ENCODE measurements at places on chromosomes 6 and 20. TPM values are rescaled to one million over a fixed set of nuclear protein-coding genes. Genes with fewer than 3 reads are reported as not detected.

Gene MAFB
- under 0.01 TPM for total RNA-seq

Gene PNLDC1
- 0.19 TPM for total RNA-seq

Gene MRAP2
- 3.7 TPM for total RNA-seq

Gene FHL5
- not detected for total RNA-seq

Gene THBS2
- 629 TPM for total RNA-seq

Gene LY6G6D
- total RNA-seq, result not detected

Gene HLA-DRB1
- total RNA-seq, result 3.7 TPM

Gene NRSN1
- total RNA-seq, result not detected

Gene KHDRBS2
- not detected for total RNA-seq

Gene LCA5
- 7.9 TPM for total RNA-seq

Gene CST1
- 13.2 TPM for total RNA-seq

Gene NOTCH4
- total RNA-seq, result 1.5 TPM

Gene ANKRD6
- total RNA-seq, result 2.5 TPM

Gene ARMH2
- total RNA-seq, result not detected

Gene NR2E1
- total RNA-seq, result not detected

Gene IPCEF1
- not detected for total RNA-seq

Gene ETV7
- total RNA-seq, result 2.0 TPM

Gene CLPSL1
- total RNA-seq, result not detected

Gene PARD6B
- total RNA-seq, result 1.7 TPM

Gene PTGIS
- 191 TPM for total RNA-seq

Gene SASH1
- 71.7 TPM for total RNA-seq

Gene WFDC12
- total RNA-seq, result 0.28 TPM

Gene GLYATL3
- not detected for total RNA-seq

Gene OR2H2
- not detected for total RNA-seq

Gene TREM2
- not detected for total RNA-seq

Gene SLC35D3
- total RNA-seq, result under 0.01 TPM

Gene OARD1
- total RNA-seq, result 13.0 TPM

Gene KCNQ2
- 0.19 TPM for total RNA-seq

Gene ULBP2
- 12.5 TPM for total RNA-seq

Gene GRIK2
- total RNA-seq, result 1.1 TPM

Measured in regular cardiac myocyte (primary cell).